Kidney tubule cell (primary cell): ENCODE measurements at places on chromosomes 16 and 17.

DNA sequence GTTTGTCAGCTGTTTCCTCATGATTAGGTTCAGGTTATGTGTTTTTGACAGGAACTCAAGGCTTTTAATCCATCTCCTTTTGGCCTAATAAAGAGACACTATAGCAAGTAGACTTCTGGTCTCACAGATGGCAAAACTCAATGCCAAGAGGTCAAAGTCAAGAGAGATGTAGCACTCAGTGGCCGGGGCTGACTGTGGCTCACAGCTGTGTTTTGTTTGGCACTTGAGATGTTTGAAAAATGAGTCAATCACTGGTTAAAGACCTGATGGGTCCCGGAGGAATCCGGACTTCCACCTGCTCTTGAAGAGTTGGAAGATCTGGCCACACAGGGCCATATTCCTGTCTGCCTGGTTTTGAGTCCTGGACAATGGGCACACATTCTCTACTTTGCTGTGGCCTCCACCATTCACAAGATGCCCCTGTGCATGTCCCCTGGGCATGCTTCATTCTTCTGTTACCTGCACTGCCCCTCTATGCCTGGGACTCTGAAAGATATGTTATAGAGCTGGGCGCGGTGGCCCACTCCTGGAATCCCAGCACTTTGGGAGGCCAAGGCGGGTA, 210.3 kb downstream of the SNX29 start:
- DNase-seq, result peak; percentile 79

- DNase-seq, result peak; percentile 74
These were observed 6.5 kb downstream of the SCGB1C2 start for GRCh38 chr17:143785-144281.

DNA sequence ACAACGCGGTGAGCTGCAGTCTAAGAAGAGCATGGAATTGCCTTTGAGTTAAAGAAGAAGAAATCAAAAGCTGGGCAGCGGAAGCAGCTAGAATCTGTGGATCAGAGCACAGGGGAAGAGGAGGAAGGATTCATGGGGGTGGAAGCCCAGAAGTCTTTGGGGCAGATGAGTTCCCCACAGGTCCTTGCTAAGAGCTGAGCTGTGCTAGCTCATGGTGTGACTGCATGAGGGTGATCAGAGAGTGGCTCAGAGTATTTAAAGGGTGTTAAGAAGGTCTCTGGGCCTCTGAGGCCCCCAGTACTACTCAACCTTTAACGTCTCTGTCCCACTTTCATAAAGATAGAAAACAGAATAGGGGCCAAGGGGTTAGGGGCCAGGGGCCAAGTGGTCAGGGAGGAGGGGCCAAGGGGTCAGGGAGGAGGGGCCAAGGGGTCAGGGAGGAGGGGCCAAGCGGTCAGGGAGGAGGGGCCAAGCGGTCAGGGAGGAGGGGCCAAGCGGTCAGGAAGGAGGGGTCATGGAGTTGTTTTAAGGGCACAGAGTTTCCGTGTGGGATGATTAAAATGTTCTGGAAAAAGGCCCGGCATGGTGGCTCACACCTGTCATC, 12.0 kb upstream of the TRPV3 start:
- DNase-seq, result no peak

- DNase-seq, result no peak
These were observed 7.0 kb downstream of the G6PC3 start for GRCh38 chr17:44077595-44077909.
